ENCODE measurements at places on chromosomes 7 and 10.

DNA sequence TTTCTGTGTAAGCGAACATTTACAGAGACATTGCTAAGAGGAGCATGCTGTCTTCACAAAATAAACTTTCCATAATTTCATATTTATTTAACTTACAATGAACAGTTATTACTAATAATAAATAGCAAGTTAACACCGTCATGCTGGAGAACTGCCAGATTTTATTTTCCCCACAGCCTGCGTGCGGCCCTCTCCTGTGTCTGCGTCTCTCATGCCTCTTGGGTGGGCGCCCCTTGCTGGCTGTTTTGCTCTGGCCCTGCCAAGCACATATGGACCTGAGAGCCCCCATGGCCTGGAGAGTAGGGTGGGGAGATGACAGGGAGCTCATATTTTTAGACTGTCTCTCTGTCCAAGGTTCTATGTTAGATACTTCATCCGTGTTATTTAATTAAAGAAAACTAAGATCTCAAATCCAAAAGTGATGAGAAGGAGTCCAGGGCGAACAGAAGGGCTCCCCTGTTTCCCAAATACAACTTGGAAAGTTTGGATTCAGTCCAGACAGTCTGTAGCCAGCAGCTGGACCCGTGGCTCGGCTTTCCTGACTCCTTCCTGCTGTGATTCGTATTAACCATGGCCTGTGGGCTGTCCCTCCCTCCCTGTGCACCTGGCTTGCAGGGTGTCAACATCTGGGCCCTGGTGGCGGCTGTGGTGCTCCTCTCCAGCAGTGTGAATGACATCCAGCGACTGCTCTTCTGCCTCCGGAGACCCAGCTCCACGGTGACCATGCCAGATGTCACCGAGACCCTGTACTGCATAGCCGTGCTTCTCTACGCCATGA lies 20.5 kb downstream of the FBH1 start:
- DNase-seq, result no peak

DNA sequence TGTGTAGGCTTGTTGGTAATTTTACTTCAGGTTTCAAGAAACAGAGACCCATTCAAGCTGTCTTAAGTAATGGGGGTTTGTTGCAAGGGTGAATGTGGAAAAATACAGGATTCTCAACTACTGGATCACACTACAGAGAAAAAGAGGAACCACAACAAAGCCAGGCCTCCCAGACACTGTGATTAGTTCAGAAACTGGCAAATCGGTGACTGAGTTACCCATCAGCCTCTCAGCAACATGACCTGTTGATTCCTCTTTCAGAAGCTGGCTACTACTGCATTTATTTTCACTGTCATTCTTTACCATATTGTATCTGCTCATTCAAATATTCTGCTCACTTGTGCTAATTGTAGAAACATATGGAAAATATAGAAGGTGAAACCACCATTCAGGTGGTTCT lies 16.0 kb downstream of the CCDC71L start:
- peak; percentile 29 for DNase-seq

- DNase-seq, result no peak
Observed at GRCh38 chr7:12730523-12730922, 43.1 kb downstream of the ARL4A start.

DNA sequence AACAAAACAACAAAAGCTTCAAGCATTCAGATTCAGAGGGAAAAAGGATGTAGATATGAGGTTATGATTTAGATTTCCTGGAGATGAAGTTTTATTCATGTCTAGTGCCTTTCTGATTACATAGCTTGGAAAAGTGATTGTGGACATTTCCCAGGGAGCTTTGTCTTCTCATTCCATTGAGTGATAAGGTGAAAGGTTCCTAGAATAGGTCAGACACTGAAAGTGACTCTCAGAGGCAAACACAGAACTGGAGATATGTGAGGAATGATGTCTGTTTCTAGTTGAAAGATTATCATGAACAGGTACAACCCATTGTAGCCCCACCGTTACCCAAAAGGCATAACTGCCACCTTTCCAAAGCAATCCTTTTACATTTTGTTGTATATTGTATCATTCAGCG lies 179.5 kb downstream of the CDCA7L start:
- DNase-seq, result no peak

GRCh38 chr7:84337429-84337828 lies 142.8 kb upstream of the SEMA3A start:
- no peak for DNase-seq

- DNase-seq, result no peak
Observed at GRCh38 chr10:70169011-70169410, 1.3 kb downstream of the SAR1A start.

DNA sequence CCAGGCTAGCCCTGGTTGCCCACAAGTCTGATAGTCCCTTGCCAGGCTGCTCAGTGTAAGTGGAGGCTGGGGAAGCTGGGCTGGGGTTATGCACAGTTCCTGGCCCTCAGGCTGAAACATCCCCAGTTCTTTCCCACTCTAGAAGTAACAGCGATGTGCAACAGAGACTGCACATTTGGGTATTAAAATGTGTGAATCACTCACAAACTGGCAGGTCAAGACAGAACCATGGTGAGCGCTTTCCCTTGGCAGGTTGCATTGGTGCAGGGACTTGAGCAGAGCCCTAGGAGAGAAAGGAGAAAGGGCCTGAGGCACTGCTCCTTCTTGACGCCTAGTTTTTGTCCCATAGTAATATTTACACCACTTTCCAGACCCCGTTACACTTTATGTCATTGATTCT lies 56.1 kb upstream of the SLC35B4 start:
- no peak for DNase-seq

DNA sequence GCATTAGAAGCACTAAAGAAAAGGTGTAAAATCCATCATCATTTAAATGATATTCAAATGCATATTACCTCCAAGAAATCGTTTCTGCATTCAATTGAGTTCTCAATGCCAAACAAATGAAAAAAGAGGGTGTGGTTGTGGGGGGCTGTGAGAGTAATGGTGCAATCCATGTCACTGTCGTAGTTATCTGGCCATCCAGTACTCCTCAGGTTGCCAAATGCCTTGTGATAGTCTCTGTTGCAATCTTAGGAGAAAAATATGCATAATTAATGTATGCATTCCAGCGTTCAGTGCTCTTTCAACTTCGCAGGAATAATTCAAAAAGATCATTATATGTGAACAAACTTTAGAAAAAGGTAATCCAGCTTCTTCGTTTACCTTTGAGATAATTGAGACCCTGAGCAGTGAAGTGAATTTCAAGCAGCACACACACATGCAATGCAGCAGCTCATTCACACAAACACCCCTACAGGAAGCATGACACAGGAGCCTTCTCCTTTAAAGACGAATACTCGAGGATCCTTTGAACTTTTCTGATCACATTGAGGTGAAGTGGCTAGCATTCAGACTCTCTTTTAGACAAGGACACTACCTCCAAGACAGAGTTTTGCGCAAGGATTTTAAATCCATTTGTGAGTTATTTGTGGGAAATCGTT lies 73.4 kb downstream of the OR13A1 start:
- DNase-seq, result no peak
